Activated CD4-positive, alpha-beta memory T cell treated with anti-CD3 and anti-CD28 coated beads, Interleukin-2, amount 10 ng/mL, durations not matched to agents 7 days and 5 days (primary cell): ENCODE measurements at places on chromosomes 7 and 10. TPM values are rescaled to one million over a fixed set of nuclear protein-coding genes. Genes with fewer than 3 reads are reported as not detected.

Gene ANTXRL
- total RNA-seq, result not detected

DNA sequence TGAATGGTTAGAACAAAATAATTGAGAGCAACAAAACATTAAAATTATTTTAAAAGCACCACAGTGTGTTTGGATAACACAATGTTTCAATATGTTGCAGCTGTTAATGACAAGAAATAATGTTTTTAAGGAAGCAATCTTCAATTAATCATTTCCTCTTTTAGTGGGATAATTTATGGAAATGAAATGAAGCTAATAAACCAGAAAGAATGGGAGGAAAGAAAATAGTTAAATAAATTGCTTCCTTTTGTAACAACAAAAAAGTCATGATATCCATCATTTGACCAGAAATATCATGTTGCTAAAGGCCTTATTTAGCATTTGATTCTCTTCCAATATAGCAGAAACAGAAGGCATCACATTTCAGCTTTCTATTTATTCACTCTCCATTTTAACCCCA is 224.5 kb downstream of the SEMA3A start:
- no peaks in the 10 kb centered on the region for H3K27me3 ChIP-seq
- H3K36me3 ChIP-seq, result no peaks in the 10 kb centered on the region
- no peak overlapping the region for H3K4me3 ChIP-seq
- no peaks in the 10 kb centered on the region for H3K4me1 ChIP-seq
- no peak overlapping the region for H3K27ac ChIP-seq
- no peak for DNase-seq

Gene MSMB
- total RNA-seq, result not detected

Gene FLNC
- not detected for total RNA-seq

- DNase-seq, result no peak
- H3K27ac ChIP-seq, result no peak overlapping the region
- H3K4me3 ChIP-seq, result no peak overlapping the region
- no peaks in the 10 kb centered on the region for H3K36me3 ChIP-seq
- no peaks in the 10 kb centered on the region for H3K27me3 ChIP-seq
- no peaks in the 10 kb centered on the region for H3K4me1 ChIP-seq
Observed at GRCh38 chr7:34019301-34019790, 114.0 kb downstream of the BMPER start.

- peaks cover 28% of the 10 kb centered on the region for H3K4me1 ChIP-seq
- DNase-seq, result no peak
- no peak overlapping the region for H3K27ac ChIP-seq
- no peaks in the 10 kb centered on the region for H3K27me3 ChIP-seq
- H3K4me3 ChIP-seq, result no peak overlapping the region
Observed at GRCh38 chr7:358352-358751, 68.4 kb downstream of the FOXL3 start.

Gene FBXL13
- 0.58 TPM for total RNA-seq

DNA sequence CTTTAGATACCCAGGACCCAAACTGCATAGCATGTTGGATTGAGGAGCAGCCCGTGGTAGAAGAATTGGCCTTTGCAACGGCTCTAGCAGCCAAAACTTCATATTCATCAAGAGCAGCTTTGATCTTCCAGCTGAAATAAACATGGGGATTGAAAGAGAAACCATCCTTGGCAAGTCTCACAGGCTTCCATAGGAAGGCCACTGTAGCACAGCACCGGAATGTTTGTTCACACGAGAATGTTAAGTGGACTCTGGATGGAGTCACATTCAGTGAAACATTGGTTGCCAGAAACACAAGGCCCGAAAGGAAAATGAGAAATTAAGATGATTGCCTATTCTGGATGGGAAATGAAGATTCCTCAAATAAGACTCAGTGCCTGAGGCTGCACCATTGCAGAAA is 97.4 kb downstream of the RAB18 start:
- no peak overlapping the region for H3K4me3 ChIP-seq
- peaks cover 1% of the 10 kb centered on the region for H3K27me3 ChIP-seq
- DNase-seq, result no peak
- no peaks in the 10 kb centered on the region for H3K4me1 ChIP-seq

- H3K27ac ChIP-seq, result no peak overlapping the region
- H3K27me3 ChIP-seq, result peaks cover 7% of the 10 kb centered on the region
- H3K4me3 ChIP-seq, result no peak overlapping the region
- no peak for DNase-seq
- H3K36me3 ChIP-seq, result no peaks in the 10 kb centered on the region
Observed at GRCh38 chr10:6912424-6912823, 332.3 kb upstream of the PRKCQ start.

Gene GRB10
- 14.2 TPM for total RNA-seq

DNA sequence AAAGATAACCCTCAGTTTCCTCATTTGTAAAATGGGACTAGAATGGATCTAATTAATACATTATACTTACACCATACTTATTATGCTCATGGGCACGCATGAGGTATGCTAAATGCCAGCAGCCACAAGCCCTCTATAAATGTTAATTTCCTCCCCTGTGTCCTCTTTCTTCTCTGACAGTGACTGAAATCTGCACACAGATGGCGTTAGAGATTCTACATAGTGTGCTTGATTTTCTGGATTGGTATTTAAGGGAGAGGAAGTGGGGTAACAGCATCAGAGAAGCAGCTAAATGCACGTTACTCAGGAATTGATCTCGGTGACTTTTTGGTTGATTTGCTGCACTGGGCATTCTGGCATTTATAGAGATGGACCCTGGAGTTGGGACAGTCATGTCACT is 568.5 kb downstream of the CALN1 start:
- H3K4me3 ChIP-seq, result no peak overlapping the region
- no peaks in the 10 kb centered on the region for H3K27me3 ChIP-seq
- DNase-seq, result no peak

- DNase-seq, result no peak
- peaks cover 22% of the 10 kb centered on the region for H3K4me1 ChIP-seq
- H3K36me3 ChIP-seq, result peaks cover 5% of the 10 kb centered on the region
- no peak overlapping the region for H3K4me3 ChIP-seq
Observed at GRCh38 chr10:88971221-88972061, 18.9 kb upstream of the ACTA2 start.

Gene OR2A7
- 3.2 TPM for total RNA-seq

Gene ABCB1
- total RNA-seq, result 9.8 TPM

- no peaks in the 10 kb centered on the region for H3K4me1 ChIP-seq
- no peaks in the 10 kb centered on the region for H3K36me3 ChIP-seq
- no peaks in the 10 kb centered on the region for H3K27me3 ChIP-seq
- no peak for DNase-seq
- no peak overlapping the region for H3K4me3 ChIP-seq
- H3K27ac ChIP-seq, result no peak overlapping the region
Observed at GRCh38 chr10:725786-726185, 36.3 kb upstream of the DIP2C start.

DNA sequence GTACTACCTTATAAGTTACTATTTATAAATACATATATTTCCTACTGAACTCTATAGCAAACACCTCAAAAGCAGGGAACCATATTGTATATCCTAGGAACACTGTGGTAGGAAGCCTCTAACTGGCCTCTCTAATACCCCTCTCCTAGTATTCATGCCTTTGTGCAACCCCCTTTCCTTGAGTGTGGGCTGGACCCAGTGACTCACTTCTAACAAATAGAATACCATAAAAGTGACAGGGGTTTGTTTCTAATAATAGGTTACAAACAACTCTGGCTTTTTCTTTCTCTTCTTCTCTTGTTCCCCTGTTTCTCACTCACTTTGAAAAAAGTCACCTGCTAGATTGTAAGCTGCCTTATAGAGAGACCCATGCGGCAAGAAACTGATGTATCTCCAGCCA is 51.6 kb upstream of the MACC1 start:
- H3K4me1 ChIP-seq, result no peaks in the 10 kb centered on the region
- no peak overlapping the region for H3K27ac ChIP-seq
- no peaks in the 10 kb centered on the region for H3K27me3 ChIP-seq
- H3K4me3 ChIP-seq, result no peak overlapping the region

DNA sequence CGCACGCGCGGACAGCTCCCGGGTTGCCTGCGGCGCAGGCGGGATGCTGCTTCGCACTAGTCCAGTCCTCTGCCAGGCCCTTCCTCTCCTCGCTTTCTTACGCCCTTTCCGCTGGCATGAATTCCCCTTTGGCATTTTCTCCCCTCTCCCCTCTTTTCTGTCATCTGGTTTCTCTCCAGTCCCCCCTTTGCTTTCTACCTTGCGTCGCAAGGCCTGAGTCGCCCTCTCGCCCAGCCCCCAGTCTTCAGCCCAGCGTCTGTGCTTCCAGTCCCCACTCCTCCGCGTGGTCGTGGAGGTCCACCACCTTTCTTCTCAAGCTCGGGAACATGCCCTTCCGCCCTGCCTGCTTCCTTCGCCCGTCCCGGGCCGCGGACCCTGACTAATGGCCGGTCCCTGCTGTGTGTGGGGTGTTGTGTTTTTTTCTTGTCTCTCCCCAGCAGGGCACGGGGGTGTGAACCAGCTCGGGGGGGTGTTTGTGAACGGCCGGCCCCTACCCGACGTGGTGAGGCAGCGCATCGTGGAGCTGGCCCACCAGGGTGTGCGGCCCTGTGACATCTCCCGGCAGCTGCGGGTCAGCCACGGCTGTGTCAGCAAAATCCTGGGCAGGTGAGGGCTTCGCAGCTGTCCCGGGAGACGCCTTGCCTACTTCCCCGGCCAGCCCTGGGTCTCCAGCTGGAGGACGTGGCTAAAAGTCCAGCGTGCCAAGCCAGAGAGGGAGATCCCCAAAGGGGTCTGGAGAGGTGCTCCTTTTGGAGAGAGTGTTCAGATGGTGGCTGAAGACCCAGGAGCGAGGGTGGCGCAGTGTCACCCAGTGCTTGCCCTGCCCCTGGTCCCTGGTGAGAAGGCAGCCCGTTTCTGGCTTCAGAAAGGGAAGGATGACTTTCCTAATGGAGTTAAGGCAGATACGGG is 4.2 kb downstream of the PAX2 start:
- H3K27me3 ChIP-seq, result peaks cover 83% of the 10 kb centered on the region
- no peak for DNase-seq
- no peak overlapping the region for H3K27ac ChIP-seq

Gene KCNMA1
- 0.38 TPM for total RNA-seq

DNA sequence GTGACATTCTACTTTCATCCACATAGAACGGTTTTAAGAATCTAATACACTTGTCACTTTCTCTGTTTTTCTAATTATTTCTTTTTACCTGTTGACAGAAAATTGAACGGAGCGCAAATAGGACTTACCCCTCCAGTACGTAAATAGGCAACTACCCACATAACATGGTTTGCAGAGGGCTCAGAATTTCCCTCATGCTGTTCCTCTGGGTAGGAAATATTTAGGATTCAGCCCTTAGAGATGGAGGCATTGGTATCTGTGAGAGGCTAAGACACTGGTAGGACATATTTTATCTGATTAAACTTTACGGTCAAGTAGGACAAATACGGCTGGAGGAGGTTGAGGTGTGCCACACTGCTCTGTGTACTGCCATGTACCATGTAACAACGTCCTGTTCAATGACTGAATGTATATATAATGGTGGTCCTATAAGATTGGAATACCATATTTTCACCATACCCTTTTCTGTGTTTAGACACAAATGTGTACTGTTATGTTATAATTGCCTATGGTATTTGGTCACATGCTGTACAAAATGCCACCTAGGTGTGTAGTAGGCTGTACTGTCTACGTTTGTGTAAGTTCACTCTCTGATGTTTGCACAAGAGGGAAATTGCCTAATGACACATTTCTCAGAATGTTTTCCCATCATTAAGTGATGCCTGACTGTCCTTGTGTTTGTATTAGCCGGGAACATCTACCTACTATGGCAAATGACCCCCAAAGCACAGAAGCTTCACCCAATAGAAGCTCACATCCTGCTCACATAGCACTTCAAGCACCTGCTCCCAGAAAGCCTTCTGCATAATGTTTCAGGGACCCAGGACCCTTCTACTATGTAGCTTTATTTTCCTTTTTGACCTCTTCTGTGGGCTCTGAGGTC is 429.4 kb upstream of the AKR1E2 start:
- no peak overlapping the region for H3K4me3 ChIP-seq
- H3K27ac ChIP-seq, result no peak overlapping the region
- no peaks in the 10 kb centered on the region for H3K4me1 ChIP-seq
- H3K36me3 ChIP-seq, result no peaks in the 10 kb centered on the region

Gene CUBN
- 0.81 TPM for total RNA-seq

Gene C10orf67
- not detected for total RNA-seq

DNA sequence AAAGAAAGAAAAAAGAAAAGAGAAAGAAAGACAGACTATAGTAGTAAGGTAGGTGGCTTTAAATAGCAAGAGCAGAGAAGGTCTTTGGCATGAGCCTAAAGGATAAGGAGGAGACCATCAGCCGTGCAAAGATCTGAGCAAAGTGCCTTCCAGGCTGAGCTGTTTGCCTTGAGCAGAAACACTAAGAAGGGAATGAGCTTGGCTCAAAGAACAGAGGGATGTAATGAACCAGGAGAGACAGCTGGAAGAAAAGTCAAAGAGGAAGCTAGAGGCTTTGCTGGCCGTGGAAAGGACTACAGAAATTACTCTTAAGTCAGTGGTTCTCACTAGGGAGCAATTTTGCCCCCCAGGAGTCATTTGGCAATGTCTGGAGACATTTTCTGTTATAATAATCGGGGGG is 228.6 kb downstream of the FGFR2 start:
- H3K27ac ChIP-seq, result no peak overlapping the region
- H3K4me3 ChIP-seq, result no peak overlapping the region
- H3K36me3 ChIP-seq, result no peaks in the 10 kb centered on the region

Gene OIT3
- not detected for total RNA-seq

DNA sequence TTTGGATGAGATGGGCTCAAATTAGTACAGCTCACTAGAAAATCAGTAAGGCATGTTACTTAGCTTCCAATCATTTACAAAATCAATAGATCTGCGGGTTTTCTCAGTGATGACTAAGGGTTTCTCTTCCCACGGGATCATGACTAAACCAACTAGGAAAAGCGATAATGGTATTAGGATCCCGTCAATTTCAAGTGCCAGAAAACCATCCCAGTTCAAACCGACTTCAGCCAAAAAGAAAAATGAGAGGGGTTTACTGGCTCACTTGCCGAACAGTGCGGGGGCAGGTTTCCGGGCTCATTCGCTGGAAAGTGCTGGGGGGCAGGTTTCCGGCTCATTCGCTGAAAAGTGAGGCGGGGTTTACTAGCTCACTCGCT is 62.1 kb upstream of the LYZL2 start:
- no peak for DNase-seq
- H3K4me1 ChIP-seq, result peaks cover 74% of the 10 kb centered on the region
- H3K36me3 ChIP-seq, result peaks cover 49% of the 10 kb centered on the region
- H3K4me3 ChIP-seq, result no peak overlapping the region
- H3K27me3 ChIP-seq, result no peaks in the 10 kb centered on the region

DNA sequence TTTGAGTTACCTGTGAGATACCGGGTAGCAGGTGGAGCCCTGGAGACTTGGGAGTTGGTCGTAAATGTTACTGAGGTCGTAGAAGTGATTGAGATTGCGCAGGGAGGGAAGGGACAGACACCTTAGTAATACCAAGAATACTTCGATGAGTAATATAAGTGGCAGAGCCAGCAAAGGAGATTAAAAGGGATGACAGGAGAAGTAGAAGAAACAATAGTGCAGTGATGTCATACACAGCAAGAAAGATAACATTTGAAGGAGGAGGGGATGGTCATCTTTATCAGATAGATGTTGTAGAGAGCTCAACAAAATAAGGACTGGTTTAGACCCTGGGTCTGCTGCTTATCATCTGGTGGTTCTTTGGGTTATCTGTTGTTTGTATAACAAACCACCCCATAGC is 5.0 kb downstream of the BCCIP start:
- DNase-seq, result no peak
- H3K36me3 ChIP-seq, result peaks cover 39% of the 10 kb centered on the region
- H3K27me3 ChIP-seq, result no peaks in the 10 kb centered on the region
